Nucleus accumbens (tissue), 56 donors: ENCODE measurements at places on chromosomes 2 and 18.

DNA sequence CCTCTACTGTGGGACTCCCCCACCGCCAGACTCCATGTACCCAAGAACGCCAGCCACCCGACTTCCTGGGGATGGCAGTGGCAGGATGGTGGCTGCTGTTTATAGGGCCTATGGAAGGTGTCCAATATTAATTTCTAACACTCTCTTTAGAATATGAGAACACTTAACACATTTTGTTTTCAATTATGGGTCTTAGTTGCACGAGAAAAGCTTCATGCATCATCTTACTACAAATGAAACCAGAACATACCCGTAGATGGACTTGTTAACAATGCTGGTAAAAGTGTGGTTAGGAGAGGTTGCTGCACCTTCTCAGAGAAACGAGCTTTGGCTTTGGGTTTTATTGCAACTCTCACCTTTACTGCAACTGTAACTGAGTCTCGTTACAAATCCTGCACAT is 335.6 kb upstream of the ID2 start:
- DNase-seq, result no peak

- no peak for DNase-seq
These were observed 83.4 kb upstream of the RGPD5 start for GRCh38 chr2:109710505-109711229.

DNA sequence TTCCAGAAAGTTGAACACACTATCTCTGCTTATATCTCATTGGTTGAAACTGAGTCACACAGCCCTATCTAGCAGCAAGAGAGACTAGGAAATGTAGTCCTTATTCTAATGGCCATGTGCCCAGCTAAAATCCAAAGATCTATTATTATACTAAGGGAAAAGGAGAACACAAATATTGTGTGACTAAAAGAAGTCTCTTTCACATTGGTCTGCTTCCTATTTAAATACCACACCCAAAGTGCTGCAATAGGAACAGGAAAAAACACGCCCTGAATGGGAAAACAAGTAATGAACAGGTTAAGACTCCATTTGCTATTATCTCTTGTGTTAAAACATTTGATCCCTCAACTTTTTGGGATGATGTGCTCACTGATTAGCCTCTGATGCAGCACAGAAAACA is 86.8 kb upstream of the BARD1 start:
- DNase-seq, result no peak

DNA sequence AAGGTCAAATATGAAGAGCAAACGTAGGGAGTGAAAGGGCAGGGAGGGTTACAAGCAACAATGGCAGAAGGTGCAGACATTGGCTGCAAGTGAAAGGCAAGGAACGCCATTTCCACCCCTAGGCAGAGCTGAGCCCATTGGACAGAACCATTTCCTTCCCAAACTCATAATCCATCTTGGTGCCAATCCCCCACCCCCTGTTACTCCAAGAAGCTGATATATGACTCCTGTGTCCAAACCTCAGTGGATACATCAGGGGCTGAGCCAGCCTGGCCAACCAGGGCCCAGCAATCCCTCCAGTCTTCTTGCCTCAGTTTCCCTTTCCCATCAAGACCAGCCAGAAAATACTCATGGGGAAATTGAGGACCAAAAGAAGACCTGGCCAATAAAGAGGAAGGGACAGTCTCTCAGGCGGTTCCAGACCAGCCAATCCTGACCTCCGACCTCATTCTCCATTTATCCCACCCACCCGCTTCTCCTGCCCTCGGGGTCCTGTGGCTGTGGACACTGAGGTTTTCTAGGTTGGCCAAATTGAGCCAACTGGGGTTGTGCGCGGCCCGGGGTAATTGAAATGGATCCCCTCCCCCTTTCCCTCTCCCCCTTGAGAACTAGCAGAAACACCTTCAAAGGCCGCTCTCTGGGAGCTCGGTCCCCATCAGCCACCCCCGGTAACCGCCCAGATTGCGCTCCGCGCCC is 24.8 kb downstream of the TNS1 start:
- no peak for DNase-seq

- DNase-seq, result no peak
These were observed 147.1 kb upstream of the OTOS start for GRCh38 chr2:240287496-240288086.

GRCh38 chr18:23062011-23062410 is 73.3 kb upstream of the CABLES1 start:
- DNase-seq, result no peak

GRCh38 chr2:19881908-19882265 is 19.9 kb downstream of the TTC32 start:
- no peak for DNase-seq

DNA sequence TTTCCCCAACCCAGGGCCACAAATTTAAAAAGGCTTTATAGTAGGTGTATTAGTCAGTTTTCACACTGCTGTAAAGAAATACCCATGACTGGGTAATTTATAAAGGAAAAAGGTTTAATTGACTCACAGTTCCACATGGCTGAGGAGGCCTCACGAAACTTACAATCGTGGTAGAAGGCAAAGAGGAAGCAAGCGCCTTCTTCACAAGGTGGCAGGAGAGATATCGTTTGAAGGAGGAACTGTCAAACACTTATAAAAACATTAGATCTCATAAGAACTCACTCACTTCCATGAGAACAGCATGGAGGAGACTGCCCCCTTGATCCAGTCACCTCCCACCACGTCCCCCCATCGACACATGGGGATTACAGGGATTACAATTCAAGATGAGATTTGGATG is 70.4 kb downstream of the FECH start:
- DNase-seq, result no peak

- DNase-seq, result no peak
These were observed 28.6 kb downstream of the CAPN13 start for GRCh38 chr2:30778611-30779010.

DNA sequence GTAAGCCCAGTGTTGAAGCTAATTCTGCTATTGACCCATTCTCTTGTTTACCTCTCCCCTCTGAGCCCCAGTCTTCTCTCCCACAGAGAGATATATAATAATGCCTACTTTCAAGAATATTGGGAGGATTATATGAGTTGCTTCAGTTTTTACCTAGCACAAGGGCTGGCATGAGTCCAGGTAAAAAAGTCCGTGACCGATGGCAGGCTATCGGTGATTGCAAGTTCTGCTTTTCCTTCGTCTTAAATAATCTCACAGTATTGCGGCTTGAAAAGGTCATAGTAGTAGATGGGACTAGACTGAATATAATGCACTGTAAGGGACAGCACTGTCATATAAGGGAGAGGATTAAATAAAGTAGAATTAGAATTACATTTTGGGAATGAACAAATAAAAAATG is 77.6 kb downstream of the KIF5C start:
- no peak for DNase-seq

DNA sequence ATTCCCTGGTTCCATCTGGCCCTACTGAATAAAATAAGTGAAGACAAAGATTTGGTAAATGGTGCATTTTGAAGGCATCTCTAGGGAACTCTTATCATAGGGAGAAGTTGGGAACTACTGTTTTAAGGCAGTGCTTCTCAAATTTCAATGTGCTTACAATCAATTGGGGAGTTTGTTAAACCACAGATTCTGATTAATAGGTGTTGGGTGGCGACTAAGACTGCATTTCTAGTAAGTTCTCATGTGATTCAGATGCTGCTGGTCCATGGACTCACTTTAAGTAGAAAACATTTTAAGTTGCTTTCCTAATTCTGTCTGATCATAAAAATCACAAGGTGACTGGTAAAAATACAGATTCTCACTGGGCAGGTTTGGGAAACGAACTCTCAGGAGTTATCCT is 14.6 kb downstream of the FARSB start:
- DNase-seq, result no peak

- no peak for DNase-seq
These were observed 319.8 kb downstream of the RND3 start for GRCh38 chr2:150167711-150168110.

GRCh38 chr18:75574187-75574586 is 146.7 kb upstream of the SMIM21 start:
- no peak for DNase-seq

- no peak for DNase-seq
These were observed 8.8 kb downstream of the TGFBRAP1 start for GRCh38 chr2:105320651-105321215.

GRCh38 chr2:128601298-128602037 is 282.8 kb upstream of the HS6ST1 start:
- no peak for DNase-seq

- no peak for DNase-seq
These were observed 1.4 kb downstream of the CNTNAP5 start for GRCh38 chr2:124026503-124026902.

DNA sequence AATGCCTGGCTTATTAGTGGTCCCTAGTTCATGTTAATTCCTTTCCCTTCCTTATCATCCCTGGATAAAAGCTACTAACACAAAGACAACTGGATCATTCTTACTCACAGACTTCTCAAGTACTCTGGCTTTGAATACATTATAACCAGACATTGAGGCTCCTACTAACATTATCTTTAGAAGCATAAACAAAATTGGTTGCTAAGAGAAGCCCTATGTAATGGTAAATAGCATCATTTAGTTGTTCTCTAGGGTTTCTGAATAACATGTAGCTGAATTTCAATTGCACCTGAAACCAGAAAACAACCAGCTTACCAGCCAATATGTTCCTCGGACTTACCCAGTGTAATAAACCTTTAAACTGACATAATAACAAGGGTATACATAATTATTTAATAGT is 114.1 kb upstream of the NCKAP5 start:
- no peak for DNase-seq

GRCh38 chr2:159855143-159855542 is 57.1 kb upstream of the CD302 start:
- DNase-seq, result no peak

GRCh38 chr2:56981554-56981953 is 797.8 kb downstream of the CCDC85A start:
- no peak for DNase-seq

GRCh38 chr2:168773719-168774521 is 28.5 kb upstream of the NOSTRIN start:
- no peak for DNase-seq

GRCh38 chr2:225037415-225038230 is 4.6 kb downstream of the DOCK10 start:
- no peak for DNase-seq

DNA sequence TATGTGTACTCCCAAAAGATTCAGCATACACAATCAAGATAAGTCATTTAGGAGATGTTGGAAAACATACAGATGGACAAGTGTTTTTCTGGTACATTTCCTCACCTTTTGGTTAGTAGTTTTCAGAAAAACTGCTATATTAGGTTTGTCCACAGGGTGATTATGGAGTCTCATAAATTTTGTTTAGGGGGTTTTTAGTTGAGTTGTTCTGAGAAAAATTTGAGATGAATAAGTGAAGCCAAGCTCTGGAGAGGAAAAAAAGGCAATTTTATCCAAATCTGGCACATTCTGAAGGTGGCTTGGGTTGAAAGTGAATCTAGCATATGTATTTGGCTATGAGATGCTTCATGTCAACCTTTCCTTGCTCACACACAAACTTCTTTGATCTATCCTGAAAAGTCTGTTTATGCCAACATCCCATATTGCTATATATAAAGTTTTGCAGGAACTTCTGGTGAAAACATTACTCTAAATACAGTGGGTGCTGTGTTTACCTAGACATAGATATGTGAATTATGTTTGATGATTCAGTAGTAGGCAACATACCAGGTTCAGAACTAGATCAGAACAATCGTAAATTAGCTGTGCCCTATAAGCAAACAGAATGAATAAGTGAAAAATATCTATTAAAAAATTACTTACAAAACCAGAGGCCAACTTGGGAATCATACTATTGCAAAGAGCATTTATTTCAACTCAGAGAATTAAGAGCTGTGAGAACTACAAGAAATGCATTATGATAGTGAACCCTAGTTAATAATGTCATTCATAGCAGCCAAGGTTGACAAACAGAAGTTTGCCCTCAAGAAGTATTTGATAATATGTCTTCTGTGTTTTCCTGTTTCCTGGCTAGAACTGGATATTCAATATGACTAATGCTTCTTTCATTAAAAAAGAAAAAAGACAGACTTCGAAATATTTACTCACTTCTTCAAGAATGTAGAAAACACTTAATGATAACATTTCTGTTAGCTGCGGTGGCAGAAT is 552.0 kb downstream of the IRS1 start:
- DNase-seq, result no peak

DNA sequence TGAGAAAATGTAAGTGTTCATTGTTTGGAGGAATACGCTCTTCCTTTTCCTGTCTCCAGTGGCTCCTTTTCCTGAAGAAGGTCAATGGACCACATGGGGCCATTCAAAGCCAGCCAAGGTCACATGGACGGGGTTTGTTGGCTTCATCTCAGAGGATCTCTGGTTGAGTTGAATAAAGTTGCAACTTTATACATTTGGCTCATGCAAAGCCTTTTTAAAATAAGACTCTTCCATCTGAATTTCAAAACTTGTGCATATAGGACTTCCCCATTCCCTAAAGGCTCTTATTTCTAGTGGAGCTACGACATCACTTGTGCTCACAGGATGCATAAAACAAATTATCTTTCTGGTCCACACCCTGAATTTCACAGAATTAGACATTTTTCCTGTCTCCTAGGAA is 235.5 kb downstream of the CMPK2 start:
- no peak for DNase-seq

DNA sequence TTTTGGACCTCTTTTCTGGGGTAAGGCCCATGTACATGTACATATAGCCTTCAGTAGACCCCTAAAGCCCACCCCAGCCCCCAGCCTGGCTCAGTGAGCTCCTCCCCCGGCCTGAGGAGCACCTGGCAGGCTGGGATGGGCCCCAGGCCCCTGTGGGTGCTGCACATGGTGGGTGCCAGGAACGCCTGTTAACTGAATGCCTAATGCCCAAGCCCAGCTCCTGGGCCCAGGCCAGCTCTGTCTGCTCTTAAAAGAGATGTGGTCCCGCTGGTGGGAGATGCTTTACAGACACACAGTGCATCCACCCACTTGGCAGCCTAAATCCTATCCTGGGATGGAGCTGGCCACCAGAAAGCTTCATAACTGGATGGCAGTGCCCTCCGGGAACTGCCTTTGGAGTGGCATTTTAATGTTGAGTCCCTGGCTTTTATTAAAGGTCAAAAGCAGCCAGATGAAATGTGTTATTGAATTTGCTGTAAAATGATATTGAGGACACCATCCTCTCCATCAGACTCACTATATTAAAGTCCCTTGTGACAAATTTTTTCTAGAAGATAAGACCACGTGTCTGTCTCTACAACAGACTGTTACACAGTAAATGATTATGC is 7.7 kb upstream of the OXER1 start:
- no peak for DNase-seq

- no peak for DNase-seq
These were observed 8.7 kb downstream of the CHMP1B start for GRCh38 chr18:11859903-11860407.

GRCh38 chr2:180050246-180050645 is 43.1 kb upstream of the CWC22 start:
- DNase-seq, result no peak

- DNase-seq, result no peak
These were observed 214.1 kb downstream of the C1D start for GRCh38 chr2:67848551-67849285.
